ENCODE measurements at places on chromosomes 3 and 15.
A peak's percentile ranks its signal among the peaks of the same experiment; 100 is the strongest.

DNA sequence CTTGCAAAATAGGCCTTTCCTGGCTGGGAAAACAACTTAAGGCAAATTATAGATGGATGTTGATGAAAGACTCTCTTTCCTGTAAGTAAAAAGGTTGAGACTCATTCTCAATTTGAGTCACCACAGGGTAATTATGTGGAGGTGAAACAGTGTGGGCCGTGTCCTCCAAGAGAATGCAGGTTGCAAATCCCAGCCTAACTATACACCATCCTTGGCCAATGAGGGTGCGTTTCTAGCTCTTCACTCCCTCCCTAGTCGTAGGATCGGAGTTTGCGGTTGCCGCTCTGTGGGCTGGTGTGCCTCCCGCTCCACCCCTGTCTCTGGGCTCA, 259.9 kb downstream of the PLCL2 start:
- DNase-seq = no peak

DNA sequence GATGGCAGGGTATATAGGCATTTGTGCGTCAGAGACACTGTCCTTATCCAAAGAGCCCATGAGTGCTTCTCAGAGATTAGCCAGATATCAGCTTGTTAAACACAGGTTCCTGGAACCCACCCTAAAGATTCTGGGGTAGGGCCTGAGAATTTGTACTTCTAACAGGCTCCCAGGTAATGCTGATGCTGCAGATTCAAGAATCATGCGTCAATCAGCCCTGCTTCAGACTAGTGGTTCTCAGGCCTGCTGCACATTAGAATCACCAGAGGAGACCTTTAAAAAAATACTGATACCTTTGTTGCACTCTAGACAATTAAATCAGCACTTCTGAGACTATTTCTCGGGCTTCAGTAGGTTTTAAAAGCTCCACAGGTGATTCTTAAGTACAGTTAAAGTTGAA, 369.5 kb downstream of the MFSD1 start:
- DNase-seq = no peak

GRCh38 chr15:49875392-49875791, 243.6 kb downstream of the ATP8B4 start:
- no peak for DNase-seq

DNA sequence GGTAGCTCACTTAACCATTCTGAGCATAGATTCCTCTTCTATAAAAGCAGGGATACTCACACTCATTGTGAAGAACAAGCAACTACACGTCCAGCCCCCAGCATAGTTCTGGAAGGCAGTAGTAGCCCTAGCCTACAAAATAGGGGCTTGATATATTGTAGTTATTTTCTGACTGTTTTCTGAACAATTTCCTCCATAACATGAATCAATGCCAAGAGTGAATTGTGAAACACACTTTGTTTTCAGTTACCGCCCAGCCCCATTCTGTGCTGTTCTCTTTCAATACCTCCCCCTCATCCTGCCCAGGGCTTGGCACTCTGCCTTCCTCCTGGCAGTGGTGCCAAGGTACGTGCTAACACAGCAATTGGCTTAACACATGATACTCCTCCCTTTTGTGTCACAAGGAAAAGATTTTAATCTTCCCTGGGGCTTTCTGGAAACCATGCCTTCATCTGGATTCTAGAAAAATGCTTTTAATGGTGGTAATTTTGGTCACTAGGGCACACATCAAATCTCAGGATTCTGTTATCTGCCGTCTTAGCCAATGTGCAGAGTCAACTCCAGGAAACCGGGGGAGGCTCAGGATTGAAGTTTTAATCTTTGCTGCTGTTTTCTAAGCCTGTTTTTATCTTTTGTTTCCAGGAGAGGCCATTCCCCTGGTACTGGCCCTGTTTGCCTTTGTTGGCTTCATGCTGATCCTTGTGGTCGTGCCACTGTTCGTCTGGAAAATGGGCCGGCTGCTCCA, 37.2 kb downstream of the IL20RB start:
- peak; percentile 92 for DNase-seq

DNA sequence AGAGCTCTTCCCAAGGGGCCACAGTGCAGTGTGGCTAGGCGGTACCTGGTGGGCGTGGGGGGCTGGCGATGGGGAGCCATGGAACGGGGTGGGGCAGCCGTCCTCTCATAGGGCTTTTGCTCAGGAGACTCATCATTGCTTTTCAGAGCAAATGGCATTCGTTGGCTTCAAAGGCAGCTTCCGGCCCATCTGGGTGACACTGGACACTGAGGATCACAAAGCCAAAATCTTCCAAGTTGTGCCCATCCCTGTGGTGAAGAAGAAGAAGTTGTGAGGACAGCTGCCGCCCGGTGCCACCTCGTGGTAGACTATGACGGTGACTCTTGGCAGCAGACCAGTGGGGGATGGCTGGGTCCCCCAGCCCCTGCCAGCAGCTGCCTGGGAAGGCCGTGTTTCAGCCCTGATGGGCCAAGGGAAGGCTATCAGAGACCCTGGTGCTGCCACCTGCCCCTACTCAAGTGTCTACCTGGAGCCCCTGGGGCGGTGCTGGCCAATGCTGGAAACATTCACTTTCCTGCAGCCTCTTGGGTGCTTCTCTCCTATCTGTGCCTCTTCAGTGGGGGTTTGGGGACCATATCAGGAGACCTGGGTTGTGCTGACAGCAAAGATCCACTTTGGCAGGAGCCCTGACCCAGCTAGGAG, 40.8 kb downstream of the MESD start:
- no peak for DNase-seq

DNA sequence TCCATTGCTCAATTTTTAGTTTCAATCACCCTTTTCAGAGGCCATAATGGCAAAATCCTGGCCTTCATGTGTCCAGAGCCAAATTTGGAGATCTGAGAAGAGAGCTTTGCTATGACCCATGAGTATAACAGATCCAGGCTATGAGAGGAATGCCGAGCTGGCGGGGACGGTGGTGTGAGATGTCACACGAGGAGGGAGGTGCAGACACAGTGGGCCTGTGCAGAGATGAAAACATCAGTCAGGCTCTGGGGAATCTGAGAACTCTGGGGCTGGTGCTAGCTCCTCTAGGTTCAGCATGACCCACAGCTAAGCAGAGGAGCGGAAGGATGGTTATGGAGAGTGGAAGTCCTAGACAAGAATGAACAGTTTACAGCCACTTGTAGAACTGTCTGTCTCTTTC, 398.3 kb upstream of the ATP10A start:
- peak; percentile 21 for DNase-seq

DNA sequence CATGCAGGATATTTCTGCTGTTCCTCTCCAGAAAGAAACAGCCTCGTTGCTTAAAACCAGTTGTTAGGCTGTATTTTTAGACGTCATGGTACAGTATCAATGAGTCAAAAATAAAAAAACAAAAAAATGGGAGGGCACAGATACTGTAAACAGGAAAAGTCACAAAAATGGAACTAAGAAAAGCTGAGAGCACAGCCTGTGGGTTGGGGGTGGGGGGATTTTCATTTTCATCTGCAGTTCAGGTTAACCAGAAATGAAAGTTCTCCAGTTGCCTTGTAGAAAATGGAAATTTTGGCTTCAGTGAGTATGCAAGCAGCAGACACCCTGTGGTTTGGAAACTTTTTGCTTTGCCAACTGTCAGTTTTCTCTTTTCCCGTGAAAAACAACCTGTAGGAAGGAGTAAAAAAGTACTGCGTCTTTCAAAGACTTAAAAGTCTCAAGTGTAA, 59.0 kb downstream of the FRMD4B start:
- DNase-seq = no peak

DNA sequence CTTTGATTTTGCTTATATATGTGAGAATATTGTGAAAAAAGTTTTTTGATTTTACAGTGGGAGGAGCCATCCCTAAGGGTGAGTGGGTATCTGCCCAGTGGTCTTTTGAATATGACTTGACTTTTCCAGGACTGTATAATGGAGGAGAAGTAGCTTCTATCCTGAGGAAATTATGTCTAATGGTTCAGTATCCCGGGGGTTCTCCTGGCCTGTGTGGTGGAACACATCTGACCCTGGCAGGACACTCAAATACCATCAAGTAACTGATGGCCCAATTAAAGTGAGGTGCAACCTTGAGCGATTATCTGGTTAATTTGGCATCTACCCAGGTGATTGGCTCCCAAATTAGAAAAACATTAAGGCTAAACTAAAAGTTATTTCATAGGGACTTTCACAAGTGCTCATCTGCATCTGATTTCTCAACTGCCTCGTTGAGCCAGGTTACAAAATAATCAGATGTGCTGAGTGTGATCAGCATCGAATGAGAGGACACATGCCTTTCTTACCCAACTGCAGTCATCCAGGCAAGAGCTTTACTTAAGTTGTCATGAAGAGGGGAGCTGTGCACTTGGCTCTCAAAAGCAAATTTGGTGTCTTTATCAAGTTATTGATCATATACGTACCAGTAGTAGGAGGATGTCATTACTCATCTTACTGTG, 201.4 kb downstream of the IL5RA start:
- DNase-seq = no peak

DNA sequence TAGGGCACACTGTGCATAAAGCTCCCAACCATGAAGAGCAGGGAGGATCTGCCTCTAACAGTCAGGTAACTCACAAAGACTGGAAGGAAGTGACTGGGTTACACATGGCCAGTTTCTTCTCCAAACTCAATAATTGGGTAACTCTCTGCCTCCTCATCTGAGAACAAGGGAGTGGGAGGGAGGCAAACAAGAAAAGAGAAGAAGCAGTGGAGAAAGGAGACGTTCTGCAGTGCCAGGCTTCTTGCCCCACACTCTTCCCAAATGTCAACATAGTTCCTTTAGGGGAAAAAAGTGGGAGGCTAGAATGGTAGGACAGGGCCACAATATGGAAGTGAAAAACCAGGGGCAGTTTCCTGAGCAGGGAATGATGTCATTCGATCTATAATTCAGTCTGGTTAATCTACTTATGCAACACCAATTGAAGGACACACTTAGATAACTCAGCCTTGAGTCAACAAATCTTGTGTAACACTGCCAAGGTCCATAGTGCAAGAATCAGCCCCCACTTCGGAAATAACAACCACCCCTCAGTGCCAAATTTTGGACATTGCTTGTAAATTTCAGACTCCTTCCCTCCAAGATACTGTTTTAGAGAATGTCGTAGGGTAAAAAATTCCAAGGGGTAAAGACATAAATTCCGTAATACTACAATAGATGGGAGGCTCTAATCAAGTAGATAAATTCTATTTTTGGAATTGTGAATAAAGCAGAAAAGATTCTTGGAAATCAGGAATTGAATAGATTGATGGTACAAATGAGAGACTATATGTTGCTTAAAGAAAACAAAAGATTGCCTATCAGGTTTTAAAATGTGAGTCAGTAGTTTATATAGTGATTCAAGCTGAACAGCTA, 143.0 kb downstream of the LPP start:
- DNase-seq = peak; percentile 32

DNA sequence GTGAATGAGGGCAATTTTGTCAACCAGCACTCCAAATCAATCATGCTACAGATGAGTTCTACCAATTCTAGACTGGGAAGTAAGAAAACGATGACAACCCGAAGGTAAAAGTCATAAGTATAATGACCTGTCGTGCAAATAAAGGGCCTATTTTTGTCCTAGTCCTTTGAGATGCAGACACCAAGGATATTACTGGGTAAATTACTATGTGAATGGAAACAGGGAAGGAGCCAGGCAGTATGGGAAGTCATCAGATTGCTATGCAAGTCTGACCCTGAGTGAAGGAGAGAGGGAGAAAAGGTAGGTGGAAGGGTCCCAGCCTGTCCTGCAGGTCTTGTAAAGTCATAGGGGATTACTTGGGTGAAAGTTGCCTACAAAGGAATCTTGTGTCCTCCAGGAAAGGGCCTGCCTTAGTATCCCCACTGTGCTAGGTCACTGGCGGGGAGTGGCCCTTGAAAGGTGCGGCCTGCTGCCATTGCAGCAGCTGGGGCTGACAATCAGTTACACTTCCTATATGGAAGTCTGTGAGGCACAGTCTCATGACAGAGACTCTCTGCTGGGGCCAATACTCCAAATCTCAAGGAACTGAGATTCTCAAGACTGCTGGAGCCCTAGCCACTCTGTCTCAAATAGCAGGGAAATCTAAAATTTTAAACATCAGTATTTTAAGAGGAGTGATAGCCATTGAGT, 149.9 kb upstream of the SLC2A2 start:
- DNase-seq = no peak

- peak; percentile 7 for DNase-seq
Measured at GRCh38 chr15:84151205-84151931, 84.2 kb upstream of the GOLGA6L4 start.

DNA sequence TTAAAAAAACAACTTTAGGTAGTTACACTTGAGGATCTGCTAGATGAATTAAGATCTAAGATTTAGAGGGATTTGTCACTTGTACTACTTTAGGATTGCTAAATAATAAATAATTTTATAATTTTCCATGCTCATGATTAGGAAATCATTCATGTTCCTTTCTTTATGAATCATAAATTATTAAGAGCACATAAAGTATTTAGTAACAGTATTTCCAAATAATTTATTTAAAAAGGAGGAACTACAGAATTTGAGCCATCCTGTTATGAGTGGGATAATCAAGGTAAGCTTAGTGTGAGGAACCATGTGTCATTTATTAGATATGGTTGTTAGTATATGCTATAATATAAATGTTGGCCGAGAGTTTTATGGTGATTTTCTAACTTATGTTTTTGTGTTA, 37.5 kb upstream of the C3orf38 start:
- no peak for DNase-seq

DNA sequence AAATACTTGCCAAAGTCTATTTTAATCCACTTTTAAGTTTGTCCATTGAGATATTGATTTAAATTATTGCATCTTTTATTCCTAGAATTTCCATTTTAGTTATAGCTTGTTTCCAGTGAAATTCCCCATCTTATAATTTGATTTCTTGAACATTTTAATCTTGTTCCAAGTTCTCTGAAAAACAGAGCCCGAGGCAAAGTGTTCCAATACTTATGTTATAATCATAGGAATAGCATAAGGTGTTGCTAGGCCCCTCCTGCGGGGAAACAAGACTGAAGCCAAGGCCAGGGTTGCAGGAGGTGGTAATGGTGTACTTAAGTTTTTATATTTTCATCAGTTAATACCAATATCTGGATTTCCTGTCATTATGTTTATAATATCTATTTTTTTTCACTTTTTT, 226.6 kb downstream of the ADAMTSL3 start:
- no peak for DNase-seq

- DNase-seq = no peak
Measured at GRCh38 chr3:161770484-161771386, 274.1 kb downstream of the OTOL1 start.

DNA sequence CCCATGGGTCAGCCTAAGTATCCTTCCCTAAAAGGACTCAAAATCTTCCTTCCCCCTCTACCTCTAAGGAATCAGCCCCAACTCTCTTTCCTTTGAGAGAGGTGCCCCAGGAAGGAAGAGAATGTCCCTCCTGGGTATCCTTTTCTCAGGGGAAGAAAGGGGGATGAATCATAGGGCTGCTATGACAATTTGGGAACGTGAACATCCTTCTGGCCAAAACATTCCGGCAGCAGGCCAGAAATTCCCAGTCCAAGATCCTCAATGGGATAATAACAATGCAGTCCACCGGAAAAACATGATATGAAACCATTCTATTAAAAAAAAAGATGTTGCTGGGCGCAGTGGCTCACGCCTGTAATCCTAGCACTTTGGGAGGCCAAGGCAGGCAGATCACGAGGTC, 50.8 kb upstream of the CACNA2D3 start:
- no peak for DNase-seq

DNA sequence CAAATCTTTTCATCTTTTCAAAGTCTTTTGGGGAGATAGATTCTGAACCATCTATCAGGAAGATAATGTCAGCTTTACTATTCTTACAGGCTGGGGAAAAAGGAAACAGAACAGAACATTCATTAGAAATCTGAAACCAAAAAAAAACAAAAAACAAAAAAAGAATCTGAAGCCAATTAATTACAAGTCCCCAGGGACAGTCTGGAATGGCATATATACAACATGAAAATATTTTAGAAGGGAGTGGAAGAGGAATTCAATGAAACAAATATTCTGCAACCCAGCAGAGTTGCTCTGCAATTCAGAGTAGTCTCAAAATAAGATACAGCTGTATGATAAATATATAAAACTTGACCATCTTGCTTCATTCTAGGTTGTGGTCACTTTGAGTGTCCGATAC, 41.7 kb upstream of the CAPN7 start:
- DNase-seq = peak; percentile 45
